ENCODE measurements at places on chromosomes 5 and 9.

GRCh38 chr5:103422756-103423155 lies 139.8 kb downstream of the NUDT12 start:
- DNase-seq = no peak

- DNase-seq = no peak
Measured at GRCh38 chr5:56078278-56079156, 83.8 kb upstream of the IL6ST start.

GRCh38 chr9:36008774-36009300 lies 27.9 kb upstream of the RECK start:
- DNase-seq = peak; percentile 12

- DNase-seq = no peak
Measured at GRCh38 chr9:36337002-36337401, 63.1 kb downstream of the RNF38 start.

- no peak for DNase-seq
Measured at GRCh38 chr5:143233031-143233430, 170.5 kb downstream of the NR3C1 start.

DNA sequence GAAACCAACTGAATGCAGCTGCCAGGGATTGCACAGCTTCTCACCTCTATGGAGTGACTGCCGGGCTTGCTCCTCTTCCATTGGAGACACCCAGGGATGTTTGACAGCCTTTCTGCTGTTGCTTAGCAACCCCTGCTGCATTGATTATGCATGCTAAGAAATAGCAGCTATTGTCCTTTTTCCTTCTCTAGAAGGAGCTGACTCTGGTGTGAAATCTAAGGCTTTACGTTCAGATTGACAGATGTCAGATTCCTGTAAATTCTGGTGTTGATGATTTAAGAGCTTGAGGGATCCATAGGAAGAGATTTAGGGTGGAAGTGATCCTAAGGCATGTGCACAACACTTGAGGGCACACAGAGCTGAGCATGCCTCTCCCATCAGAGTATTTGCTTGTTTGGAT lies 267.7 kb downstream of the NTRK2 start:
- DNase-seq = no peak

DNA sequence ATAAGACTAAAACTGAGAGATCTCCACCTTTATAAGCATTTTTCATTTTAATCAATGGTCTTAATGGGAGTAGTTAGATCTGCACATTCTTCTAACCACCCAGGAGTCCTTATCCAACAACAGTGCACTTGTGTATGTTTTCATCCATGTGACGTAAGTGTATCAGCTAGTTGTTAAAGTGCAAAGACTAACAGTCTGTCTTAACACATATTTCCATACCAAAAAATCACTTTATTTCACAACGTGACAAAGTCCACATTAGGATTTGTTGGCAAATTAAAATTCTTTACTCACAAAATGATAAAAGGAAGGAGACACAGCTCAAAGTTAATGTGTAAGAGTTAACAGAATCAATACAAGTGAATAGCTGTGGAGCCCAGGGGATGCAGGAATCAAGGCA lies 1.9 kb upstream of the SMC2 start:
- DNase-seq = no peak

DNA sequence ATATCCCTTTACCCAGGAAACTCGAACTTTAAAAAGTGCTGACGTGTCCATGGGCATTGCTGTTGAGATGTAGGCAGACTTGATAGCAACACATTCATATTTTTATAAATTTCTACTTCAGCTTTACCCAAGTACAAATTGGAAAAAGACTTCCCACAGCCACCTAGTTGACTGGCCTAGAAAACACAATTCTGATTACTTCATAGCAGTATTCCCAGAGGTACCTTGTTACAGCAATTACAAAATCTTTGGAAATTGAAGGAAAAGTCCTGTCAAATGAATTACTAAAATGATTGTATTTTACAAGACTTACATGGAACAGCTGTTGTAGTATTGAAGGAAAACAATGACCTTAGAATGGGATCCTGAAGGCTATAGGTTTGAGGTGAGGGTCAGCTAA lies 130.7 kb upstream of the NREP start:
- DNase-seq = no peak

DNA sequence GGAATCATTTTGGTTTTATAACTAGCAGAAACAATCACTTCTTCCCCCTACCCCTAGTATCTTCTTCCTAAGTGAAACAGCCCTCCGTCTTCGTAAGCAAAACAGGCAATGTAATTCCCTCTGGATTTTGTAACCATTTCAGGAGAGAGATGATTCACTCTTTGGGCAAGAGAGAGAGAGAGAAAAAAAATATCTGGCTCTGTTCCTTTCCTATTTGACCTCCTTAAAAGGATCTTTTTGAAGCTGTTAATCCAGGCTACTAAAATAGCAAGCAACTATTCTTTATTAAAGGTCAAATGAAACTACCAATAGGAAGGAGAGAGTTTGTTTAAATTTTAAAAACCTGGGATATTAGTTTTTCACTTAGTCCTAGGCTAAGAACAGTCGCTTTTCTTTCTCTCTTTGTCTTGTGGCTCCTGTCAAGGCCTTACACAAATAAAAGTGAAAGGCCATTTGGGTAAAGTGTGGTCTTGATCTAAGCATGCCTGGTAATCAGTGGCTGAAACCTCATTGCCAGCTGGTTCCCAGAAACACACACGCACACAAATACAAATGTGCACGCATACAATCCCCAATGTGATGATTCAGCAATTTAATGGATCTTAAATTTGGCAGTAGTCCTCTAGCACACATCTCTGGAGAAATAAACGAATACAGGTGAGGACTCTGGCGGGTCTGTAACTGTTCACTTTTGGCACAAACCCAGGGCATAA lies 70.2 kb downstream of the PRUNE2 start:
- DNase-seq = no peak

All from stimulated activated CD4-positive, alpha-beta T cell treated with anti-CD3 and anti-CD28 coated beads, Interleukin-1b, Interleukin-23, amount 100 ng/mL, for 1 hour (primary cell).